ENCODE measurements at places on chromosomes 11 and 22.

DNA sequence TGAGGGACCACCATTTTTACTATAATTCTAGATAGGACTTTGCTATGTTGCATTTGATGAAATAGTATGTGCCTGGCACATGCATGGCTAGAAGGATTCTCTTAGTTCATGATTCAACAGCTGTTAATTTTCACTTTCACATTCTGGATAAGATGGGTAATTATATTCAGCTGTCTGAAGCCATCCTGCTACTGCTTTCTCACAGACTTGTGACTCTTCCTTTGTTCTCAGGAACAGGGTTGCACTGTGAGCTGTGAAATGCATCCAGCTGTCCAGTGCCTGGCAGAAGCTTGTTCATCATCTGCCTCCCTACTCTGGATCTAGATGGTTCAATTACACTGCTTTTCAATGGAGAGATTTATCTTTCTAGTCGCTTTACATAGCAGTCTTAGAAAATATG, 610.1 kb upstream of the ANO5 start:
- no peak for DNase-seq

DNA sequence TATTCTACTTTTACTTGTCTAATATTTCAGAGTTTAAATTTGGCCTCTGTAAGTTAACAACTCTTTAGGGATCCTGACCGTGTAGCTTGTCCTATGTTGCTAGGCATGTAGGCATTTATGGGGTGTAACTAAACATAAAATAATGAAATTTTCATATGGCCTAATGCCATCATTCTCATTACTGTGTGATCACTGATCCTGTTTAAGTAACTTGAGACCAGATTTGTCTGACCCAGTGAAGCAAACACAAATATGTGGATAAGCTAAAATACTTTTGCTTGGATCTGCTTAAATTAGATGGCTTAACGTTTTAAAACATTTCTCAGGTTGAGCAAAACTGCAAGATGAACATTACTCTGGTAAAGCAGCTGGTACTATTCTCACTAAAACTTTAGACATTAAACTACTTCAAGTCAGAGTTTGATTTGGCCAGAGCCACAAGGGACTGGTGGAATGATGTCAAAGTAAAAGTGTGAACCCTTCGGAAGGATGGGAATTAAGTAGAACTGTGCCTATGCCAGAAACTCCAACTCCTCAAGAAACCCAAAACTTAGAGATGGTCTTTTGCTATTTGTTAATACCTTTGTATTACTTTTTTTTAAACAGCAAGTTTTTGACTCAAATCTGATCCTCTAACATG, 12.5 kb downstream of the QSER1 start:
- DNase-seq, result no peak

DNA sequence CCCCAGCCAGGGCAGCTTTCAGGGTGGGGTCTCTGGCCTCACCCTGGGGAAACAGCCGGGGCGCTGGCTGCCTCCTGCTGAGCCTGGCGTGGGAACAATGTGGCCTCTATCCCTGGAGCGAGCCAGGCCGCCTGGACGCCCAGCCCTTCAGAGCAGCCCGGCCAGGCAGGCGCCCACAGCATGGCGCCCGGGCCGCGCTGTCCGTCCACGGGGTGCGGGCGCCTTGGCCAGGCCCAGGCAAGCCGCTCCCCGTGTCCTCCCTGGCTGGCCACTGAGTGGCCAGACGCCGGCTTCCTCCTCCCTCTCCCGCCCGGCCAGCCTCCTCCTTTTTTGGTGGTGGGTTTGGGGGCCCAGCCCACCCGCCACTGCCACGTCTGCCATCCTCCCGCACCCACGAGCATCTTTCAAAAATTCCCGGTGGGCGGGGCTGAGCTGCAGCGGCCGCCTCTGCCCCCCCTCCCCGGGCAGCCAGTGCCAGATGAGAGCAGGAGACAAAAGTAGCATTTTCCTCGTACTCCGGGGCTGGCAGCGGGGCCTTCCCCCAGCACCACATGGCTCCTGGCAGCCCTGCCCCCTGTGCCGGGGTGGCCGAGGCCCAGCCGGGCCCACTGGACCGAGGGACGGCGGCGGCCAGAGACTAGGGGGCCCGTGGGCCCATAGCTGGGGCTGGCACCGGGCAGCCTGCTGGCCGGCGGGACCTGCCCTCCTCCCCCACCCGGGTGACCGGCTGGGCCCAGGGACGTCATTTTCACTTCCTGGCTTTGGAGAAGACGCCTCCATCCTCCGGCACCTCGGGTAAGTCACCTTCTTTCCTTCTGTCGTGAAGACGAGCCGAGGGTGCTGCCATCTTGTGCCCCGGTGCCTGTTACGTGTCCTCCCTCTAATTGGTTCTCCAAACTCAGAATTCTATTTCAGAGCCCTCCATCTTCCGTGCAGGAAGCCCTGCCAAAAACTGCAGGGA, 70.2 kb upstream of the PPARA start:
- DNase-seq, result no peak

DNA sequence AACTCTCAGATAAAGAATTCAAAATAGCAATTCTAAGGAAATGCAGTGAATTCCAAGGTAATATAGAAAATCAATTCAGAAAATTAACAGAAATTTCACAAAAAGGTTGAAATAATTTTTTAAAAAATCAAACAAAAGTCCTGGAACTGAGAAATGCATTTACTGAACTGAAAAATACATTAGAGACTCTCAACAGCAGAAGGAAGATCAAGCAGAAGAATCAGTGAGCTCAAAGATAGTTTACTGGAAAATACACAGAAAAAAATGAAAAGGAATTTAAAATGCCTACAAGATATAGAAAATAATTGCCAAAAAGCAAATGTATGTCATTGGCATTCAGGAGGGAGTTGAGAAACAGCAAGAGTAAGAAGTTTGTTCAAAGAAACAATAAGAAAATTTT, 107.3 kb downstream of the BUD13 start:
- no peak for DNase-seq

GRCh38 chr11:88680806-88681205, 343.3 kb upstream of the CTSC start:
- no peak for DNase-seq

- DNase-seq, result no peak
Measured at GRCh38 chr11:65506772-65507505, 8.1 kb downstream of the MALAT1 start.

DNA sequence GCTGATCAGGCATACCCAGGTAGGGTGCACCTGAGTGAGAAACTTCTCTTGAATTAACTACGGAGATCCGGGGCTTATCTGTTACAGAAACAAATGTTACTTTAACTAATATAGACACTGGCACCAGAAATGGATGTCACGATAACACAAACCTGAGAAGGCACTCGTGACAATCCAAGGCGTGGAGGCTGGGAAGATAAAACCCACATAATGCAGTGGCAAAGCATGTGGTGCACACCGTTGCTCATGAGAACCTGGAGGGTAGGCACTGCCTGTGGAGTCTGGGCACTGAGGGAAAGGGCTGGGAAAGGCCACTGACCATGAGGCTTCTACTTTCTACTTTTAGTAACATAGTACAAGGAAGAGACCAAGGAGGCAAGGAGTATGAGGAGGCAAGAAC, 22.6 kb downstream of the SLC22A12 start:
- no peak for DNase-seq

DNA sequence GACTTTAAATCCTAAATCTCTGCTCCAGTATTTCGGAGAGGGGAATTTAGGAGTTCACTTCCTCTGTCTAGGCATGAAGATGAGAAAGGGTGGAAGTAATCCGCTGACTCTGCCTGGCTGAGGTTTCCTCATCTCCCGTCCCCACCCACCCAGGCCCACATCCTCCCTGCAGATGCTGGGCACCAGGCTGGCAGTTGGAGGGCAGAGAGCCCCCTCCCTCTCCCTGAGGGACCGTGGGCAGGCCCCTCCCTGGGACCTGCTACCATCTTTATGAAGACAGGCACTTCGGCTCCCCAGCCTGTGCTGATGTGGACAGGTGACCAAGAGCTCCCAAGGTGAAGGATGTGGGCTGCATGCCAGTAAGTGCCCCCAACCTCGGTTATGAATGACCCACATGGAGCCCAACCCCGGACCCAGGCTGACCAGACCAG, 6.7 kb downstream of the CASTOR1 start:
- no peak for DNase-seq

GRCh38 chr11:116326146-116326545, 446.6 kb downstream of the BUD13 start:
- DNase-seq, result no peak

GRCh38 chr11:115282923-115283322, 221.3 kb downstream of the CADM1 start:
- DNase-seq, result no peak

GRCh38 chr11:47606731-47607130, 12.5 kb upstream of the C1QTNF4 start:
- DNase-seq, result no peak

- DNase-seq, result no peak
Measured at GRCh38 chr11:45752106-45752505, 52.8 kb upstream of the SLC35C1 start.

- no peak for DNase-seq
Measured at GRCh38 chr11:66297610-66298009, 5.9 kb downstream of the TMEM151A start.

GRCh38 chr11:46673713-46674462, 26.5 kb downstream of the ARHGAP1 start:
- DNase-seq, result no peak

- no peak for DNase-seq
Measured at GRCh38 chr11:109695696-109696095, 273.7 kb downstream of the C11orf87 start.

DNA sequence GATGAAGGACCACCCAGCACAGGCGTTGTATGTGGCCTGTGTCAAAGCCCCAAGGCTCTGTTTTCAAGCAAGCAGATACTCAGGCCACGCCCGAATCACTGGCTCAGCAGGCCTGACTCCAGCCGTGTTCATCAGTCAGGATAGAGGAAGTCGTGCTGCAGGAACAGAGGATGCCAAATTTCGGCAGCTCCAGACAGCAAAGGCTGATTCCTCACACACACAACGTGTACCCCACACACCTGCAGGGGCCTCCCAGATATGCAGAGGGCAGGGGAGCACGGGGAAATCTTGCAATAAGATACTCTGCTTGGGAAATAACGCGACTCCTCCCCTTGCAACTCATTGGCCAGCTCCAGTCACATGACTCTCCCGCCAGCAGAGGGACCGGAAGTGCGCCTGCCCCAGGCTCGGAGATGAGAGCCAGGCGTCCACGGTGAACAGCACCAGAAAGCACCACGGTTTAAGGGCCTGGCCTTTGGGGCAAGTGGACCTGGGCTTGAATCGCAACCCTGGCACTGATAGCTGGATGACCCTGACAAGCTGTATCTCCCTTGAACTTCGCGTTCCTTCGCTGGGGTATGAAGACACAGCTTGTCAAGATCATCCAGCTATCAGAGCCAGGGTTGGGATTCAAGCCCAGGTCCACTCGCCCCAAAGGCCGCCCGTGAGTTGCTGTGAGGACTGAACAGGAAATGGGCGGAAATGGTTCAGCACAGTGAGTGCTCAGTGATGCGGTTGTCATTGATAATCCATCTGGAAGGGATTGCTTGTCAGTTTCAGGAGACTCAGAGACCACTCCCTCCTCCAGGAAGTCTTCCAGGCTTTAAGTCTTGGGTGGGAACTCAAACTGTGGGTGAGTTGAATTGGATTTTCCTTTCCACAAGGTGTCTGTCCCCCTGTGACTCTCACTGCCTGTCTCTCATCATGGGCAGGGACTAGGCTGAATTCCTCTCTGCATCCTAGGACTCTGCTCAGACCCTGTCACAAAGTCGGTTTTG, 88.5 kb downstream of the MYEOV start:
- DNase-seq, result peak; percentile 40

DNA sequence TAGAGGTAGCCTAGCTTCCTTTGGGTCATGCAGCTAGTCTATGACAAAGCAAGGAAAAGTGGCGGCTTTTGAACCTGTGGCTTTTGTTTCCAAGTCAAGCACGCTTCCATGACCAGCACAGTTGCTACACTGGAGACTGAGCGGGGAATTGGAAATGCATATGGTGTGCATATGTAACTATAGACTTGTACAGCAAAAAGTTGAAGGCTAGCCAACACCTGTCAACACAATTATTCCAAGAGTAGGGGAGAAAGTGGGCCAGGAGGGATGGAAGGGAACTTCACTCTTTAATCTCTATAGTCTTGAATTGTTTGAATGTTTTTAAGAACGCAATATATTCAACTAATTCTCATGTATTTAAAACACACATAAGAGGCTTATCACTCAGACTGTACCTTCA, 218.5 kb upstream of the CADM1 start:
- DNase-seq, result no peak

GRCh38 chr11:35142481-35143075, 3.6 kb downstream of the CD44 start:
- no peak for DNase-seq

DNA sequence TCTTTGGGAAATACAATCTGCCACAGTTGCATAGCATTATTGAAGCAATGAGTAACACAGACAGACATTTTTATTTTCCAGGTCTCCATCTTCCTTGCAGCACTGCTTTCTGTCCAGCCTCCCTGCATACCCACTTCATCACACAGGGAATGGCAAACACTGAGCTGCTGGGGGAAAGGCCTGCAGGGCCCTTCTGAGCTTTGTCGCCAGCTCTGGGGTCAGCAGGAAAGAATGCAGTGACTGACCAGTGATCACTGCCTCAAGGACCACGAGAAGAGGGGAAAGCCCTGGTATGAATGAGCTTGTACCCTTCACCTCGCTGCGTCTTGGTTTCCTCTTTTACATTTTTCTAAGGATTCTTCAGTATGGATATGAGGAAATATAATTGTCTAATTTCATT, 21.3 kb upstream of the MICAL2 start:
- no peak for DNase-seq

DNA sequence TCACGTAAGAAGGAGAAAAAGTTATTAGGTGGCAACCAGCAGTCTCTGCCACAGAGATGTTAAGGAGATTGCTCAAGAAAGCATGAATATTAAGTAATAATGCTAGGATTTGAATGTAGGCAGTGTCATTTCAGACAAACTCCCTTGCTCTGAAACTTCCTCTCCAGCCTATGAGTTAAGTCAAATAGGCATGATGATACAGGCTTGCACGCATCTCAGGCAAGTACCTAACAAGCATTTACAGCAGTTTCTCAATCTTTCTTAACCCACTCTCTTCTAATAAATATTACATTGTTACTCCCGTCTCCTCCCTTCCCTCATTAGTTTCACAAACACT, 72.7 kb downstream of the RAB38 start:
- no peak for DNase-seq

DNA sequence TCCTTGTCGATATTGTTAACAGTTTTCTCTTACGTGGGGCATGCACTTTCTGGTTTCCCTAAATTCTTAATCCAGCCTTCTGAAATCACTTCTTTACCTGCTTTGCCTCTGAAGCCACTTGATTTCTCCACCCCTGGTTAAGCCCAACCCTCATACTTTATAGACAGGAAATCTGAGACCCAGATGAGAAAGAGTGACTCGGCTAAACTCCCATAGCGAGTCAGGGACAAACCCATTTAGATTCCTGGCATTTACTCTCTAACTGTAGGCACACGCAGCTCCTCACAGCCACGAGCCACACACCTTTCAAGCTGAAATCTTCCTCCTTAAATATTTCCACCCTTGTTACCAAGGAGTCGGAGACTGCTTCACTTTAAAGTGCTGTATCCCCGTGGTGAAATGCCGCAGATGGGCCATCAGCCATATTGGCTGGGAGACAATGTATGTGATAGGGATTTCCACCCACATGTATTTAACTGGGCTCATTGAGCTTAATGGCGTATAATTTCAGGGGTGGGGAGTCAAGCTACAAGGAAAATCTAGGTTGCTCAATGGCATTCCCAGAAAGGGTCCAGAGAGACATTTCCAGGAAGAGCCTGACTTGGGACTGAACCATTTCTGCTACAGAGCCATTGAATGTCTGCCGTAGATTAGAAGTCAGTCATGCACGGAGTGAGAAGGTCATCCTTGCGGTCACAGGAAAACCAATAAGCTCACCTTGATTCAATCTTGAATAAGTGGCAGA, 49.9 kb upstream of the GRK3 start:
- DNase-seq, result no peak

GRCh38 chr22:24436553-24436952, 9.2 kb downstream of the ADORA2A start:
- no peak for DNase-seq

Measured in mucosa of gallbladder (tissue), 1 donor.